ENCODE measurements at places on chromosomes 2 and 18.

DNA sequence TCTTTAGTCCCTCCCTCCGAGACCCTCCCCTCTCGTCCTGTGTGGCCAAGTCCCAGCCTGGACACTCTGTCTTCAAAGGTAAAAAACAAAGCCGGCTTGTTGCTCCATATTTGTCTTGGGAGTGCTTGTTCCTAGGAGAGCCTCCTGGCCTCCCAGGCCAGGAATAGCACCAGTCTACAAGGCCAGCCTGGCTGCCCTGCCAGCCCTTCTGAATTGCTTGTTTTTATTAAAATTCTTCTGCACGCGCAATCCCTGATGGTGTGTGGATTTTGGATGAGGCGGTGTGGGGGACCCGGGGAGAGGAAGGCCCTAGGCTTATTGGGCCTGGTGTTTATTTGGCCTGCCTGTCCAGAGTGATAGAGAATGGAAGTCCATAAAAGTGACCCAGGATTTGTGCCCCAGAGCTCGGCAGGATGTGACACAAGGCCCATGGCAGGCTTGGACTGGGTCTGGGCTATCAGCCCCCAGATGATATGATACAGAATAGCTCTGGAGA, 297.3 kb downstream of the CYP26B1 start:
- DNase-seq = peak; percentile 21

GRCh38 chr18:57801325-57801724, 1.8 kb downstream of the ATP8B1 start:
- no peak for DNase-seq

DNA sequence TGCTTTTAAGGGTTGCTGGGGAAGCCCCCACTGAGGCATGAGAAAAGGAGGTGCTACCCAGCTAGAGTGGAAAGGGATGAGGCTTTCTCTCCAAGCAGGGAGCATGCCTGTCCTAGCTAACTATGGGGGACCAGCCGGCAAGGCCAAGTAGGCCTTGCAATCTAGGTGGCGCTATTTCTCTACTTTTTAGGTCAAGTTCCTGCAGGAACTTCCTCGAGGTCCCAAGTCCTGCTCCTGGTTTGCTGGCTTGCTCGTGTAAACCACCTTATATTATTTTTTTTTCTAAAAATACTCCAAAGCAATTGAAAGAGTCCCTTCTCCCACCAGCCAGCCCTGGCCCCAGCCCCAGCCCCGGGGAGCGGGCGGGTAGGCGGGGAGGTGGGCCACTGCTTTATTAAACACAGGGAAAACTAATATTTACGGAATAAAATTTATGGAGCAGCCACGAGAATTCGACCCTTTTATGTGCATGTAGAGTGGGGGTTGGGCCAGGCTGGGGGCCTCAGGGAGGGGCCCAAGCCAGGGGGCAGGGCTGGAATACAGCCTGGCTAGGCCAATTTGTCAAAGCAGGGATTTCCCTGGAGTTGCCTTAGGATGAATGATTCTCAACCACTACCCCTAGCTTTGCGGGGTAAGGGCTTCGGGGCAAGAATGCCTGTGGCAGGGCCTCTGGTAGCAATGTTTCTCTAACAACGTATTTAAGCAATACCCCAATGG, 12.8 kb upstream of the IHH start:
- DNase-seq = peak; percentile 58

DNA sequence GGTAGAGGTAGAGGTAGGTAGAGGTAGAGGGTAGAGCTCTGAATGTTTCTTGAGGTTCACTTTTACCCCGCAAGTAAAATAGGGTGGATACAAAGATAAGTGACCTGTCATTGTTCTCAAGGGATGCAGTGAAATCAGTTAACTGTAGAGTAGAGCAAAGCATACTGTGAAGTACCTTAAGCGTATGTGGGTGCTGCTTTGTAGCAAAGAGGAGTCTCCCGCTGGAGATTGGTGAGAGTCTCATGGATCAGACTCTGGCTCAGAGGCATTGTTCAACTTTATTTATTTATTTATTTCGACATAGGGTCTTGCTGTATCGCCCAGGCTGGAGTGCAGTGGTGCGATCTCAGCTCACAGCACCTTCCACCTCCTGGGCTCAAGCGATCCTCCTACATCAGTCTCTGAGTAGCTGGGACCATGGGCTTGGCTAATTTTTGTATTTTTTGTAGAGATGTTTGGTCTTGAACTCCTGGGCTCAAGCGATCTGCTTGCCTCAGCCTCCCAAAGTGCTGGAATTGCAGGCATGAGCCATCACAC, 38.7 kb downstream of the MTA3 start:
- DNase-seq = no peak

GRCh38 chr2:215614296-215614695, 178.4 kb upstream of the FN1 start:
- no peak for DNase-seq
